Inflammatory macrophage (primary cell): ENCODE measurements at places on chromosomes 5 and 9.

DNA sequence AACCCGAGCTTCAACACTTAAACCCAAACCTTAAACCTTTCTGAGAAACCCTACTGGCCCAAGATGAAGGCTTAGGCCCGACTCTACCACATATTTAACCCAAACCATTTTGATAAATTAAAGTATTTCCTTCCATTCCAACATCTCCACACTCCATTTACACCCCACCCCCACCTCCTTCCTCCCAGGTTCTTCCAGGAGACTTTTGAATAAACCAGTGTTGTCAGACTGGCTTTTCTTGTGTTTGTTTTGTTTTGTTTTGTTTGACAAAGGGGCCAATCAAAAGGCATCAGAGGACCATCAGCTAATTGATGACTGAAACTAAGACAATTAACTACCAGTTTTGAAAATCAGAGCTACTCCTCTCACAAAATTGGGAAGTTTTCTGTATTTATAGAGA lies 4.6 kb upstream of the ZNF608 start:
- DNase-seq: no peak

GRCh38 chr5:64958757-64959391 lies 190.1 kb downstream of the CWC27 start:
- DNase-seq: peak; percentile 44

DNA sequence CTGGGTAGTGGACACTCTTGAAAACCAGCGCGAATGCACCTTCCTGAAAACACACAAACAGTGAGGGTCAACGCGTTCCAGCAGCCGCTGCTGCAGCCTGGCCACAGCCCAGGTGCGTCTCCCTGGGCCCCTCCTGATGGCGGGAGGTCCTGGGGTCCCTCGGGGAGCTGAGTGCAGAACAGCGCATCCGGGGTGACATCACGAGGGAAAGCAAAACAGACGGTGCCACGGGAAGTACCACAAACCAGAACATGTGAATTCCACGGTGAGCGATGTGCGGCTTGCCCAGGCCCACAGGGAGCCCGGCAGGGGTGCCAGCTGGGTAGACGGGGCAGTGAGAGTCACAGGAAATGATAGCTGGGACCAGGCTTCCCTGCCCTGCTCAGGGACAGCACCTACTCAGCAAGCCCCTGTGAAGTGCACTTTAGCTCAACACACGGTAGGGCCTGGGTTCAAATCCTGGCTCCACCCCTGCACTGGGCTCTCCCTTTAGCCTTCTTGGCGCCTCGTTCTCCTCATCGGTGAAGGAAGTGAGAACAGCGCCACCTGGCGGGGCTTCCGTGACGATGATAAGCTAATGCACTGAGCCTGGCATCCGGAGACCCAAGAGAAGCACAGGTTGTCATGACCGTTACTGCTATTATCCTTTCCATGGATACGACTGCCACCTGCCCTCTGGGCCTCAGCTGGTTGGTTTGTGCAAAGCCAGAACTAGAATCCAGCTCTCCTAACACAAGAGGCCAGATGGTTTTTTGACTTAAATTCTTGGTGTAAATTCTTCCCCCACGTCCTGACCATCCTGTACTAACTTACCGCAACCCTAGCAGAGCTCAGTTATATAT lies 24.6 kb downstream of the GFPT2 start:
- DNase-seq: peak; percentile 83

DNA sequence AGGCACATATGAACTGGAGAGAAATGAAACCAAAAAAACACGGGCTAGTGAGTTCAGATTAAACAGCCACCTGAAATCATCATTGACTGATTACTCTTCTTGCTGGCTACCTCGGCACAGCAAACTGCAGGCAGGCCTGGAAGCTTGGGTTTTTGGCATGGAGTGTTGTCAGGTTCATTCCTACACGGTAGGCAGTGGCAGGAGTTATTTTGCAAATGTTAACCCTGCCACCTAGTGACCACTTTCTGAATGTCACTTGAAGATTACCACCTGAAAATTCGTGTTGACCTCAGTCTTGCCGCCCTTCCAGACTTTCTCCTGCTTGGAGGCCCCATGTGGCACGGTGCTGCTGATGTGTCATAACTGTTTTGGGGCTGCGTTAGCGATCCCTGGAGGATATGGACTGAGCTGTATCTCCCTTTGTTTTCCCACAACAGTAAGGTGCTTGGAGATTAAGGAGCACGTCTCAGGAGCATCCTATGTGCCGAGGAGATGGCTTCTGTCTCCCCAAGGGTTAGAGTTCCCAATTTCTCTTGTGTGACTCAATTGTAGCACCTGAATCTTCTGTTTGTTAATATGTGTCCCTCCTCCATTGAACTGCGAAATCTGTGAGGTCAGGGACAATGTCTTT lies 12.7 kb upstream of the CD180 start:
- peak; percentile 83 for DNase-seq

DNA sequence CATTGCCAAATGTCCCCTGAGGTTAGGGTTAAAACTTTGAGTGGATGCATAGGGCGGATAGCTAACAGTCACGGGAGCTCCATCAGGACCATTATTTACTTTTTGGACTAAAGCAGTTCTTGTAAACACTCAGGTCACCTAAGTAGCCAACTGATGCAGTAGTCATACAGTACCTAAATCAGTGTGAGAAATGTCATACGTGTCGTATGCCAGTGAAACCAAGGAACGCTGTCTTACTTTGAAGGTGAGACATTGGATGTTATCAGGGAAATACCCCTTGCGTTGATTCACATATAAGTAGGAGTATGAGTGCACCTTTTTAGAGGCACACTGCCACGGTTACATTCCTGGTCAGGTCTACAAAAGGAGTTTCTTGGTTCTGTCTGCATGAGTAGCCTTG lies 101.9 kb downstream of the LNPEP start:
- no peak for DNase-seq

- no peak for DNase-seq
Observed at GRCh38 chr5:52605317-52606313, 182.1 kb upstream of the ITGA1 start.

DNA sequence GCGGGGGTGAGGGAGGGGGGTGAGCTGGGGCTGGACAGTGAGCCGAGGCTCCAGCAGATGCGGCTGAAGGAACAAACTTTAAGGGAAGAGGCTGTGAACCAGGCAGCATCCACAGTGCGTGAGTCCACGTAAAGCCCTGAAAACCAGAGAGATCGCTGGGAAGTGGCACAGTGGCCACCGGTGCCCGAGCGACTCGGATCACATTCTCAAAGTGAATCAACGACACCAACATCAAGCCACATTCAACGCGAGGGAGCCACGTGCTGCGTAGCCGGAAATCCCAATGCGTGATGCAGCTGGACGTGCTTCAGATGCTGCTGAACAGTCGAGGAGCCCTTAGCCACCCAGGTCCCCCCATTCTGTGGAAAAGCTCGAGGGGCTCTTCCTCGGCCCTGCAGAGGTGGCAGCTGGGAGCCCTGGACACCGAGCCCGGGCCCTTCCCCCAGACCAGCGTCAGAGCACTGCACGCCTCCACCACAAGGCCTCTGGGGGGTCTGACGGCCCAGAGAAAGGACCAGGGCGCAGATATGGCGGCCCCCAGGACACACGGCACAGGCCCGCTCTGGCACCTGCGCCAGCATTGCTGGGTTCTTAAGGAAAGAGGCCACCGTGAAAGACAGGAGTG lies 53.7 kb upstream of the EXOC3 start:
- no peak for DNase-seq

GRCh38 chr9:92275541-92275940 lies 18.0 kb downstream of the IARS1 start:
- DNase-seq: peak; percentile 17

- no peak for DNase-seq
Observed at GRCh38 chr5:97636766-97637165, 453.7 kb upstream of the RIOK2 start.

GRCh38 chr5:142074006-142074405 lies 34.6 kb upstream of the NDFIP1 start:
- no peak for DNase-seq

GRCh38 chr5:72268753-72269410 lies 51.2 kb downstream of the MRPS27 start:
- DNase-seq: peak; percentile 22

- no peak for DNase-seq
Observed at GRCh38 chr9:16868701-16869100, 1.8 kb downstream of the BNC2 start.

DNA sequence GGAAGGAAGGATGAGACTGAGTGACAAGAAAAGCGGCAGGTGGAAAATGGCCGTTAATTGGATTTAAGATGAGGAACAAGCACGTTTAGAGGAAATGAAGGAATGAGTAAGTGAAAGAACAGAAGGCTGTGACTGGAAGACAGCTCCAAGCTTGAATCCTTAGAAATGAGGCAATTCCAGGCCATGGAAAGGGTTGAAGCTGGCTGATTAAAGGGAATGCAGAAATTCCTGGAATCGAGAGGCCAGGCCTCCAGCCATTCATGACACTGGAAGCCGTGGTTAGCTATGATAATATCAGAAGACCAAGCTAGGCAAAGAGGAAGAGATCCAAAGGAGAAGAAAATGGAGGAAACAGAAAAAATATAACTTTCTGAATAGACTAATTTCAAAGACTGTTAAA lies 84.2 kb downstream of the ARL15 start:
- no peak for DNase-seq

- DNase-seq: no peak
Observed at GRCh38 chr9:99998866-99999265, 92.4 kb downstream of the STX17 start.

DNA sequence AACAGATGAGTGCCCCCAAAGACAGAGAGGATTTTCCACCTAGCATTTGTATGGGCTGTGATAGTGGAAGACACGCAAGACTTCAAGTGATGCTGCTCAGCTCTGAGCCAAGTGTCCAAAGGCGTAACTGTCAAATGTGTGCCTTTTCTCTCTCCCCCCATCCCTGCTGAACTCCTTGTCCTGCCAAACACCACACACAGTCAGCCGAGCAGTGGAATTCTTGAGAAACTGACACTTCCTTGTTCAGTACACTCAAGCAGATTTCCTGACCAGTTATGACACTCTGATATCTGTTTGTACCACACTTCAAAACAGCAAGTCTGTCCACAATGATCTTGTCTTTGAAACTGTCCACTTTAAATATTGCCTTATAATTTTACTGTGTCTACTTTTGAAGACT lies 166.4 kb downstream of the PIK3R1 start:
- peak; percentile 29 for DNase-seq

GRCh38 chr5:27652505-27652904 lies 614.1 kb upstream of the CDH9 start:
- DNase-seq: no peak

- no peak for DNase-seq
Observed at GRCh38 chr5:119951330-119951934, 322.1 kb downstream of the FAM170A start.

DNA sequence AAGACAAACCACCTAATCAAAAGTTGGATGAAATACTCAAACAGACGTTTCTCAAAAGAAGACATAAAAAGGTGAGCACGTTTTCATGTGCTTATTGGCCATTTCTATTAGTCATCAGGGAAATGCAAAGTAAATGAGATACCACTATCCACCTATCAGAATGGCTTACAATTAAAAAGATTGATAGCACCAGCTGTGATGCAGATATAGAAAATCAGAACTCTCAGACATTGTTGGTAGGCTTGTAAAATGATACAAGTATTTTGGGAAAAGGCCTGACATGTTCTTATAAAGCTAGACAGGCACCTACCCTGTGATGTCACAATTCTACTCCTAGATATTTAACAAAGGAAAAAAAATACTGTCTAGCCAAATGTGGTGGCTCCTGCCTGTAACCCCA lies 44.0 kb upstream of the SLC30A5 start:
- DNase-seq: no peak

GRCh38 chr5:167295681-167296005 lies 995.8 kb upstream of the WWC1 start:
- no peak for DNase-seq

DNA sequence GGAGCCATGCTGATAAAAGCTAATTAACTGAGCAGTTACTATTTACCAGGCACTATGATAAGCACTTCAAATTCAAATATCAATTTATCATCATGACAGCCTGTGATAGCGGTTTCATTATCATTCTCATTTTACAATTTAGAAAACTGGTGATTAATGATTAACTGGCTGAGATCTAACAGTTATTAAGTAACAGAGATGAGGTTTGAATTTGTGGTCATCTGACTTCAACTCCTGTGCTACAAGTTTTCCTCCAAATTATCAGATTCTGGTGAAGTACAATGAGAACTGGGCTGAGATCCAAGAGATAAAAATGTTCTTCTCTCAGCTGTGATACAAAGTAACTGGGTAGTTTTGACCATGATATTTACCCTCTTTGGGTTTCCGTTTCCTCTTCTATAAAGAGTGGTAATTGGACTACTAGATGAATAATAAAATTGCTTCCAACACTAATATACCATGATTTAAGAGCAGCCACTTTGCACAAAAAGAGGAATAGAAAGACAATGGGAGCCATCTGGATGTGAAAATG lies 74.5 kb upstream of the CCNG1 start:
- no peak for DNase-seq
